ENCODE measurements at places on chromosomes 1 and 21. TPM values are rescaled to one million over a fixed set of nuclear protein-coding genes. Genes with fewer than 3 reads are reported as not detected.

The S100A7 gene
- not detected for polyA plus RNA-seq

DNA sequence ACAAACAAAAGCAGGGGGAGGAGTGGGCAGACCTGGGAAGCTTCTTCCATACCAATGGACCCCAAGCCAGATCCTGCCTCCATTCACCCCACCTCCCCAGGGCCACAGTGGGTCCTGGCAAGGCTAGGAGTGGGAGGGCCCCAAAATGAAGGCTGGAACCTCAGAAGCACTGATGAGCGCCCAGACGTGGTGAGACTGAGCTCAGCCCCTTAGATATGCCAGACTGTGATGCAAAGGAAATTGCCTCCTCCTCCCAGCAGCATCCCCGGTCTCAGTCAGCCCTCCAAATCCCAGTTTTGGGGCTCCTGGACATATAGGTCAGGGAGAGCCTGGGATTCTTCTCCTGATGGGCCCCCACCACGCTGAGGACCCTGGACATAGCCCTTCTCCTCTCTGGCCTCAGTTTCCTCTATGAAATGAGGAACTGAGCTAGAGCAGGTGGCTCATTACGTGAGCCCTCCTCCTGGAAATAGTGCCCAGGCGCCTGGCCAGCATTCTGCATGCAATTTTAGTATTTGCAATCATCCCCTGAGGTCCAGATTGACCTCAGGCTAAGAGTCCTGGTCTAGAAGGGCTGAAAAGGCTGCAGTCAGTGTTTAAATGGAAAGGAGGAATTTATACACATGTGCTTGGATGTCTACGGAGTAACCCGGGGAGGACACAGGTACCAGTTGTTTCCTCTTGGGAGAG, 33.5 kb downstream of the RHBG start:
- DNase-seq = no peak

GRCh38 chr1:24325587-24326449, 6.7 kb downstream of the GRHL3 start:
- DNase-seq = no peak

The TBX19 gene
- polyA plus RNA-seq = 2.3 TPM

DNA sequence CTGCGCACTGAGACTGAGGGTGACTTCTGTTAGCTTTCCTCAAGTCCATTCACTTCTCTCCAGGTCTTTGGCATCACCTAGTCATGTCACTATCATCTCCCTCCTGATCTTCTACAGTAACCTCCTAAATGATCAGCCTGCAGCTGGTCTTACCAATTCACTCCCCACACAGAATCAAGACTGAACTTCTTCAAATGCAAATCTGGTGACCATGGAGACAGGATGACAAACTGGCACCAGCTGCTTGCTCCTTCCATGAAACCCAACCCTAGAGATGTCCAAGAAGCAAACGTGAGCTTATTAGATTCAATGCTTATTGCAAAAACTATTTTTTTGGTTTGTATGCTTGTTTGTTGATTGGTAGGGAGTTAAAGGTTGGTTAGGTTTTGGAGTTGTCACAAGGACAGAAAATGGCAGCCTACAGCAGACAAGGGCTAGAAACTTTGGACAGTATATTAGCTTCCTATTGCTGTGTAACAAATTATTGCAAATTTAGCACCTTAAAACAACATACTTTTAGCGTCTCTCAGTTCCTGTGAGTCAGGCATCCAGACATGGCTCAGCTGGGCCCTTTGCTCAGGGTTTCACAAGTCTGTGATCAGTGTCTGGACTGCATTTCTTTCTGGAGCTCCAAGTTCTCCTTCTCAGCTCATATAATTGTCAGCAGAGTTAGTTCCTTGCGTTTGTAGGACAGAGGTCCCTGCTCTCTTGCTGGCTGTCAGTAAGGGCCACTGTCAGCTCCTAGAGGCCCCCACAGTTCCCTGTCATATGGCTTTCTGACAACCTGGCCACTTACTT, 53.3 kb upstream of the GJA8 start:
- no peak for DNase-seq

DNA sequence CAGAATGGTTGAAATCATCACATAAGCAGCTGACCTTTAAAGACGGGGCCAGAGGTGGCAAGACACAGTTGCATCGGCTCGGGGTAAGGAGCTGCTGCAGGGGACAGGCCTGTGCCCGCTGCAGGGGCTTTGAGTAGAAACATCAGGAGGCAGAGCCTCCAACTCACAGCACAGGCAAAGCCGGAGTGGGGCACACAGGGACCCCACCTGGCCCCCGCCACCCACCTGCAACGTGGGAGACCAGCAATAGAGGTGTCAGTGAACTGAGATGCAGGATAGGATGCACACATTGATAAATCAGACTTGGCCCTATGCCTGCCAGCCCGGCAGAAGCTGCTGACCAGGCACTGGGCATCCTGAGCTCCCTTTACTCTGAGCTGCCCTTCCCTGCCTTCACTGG, 257.2 kb downstream of the NPHP4 start:
- no peak for DNase-seq

DNA sequence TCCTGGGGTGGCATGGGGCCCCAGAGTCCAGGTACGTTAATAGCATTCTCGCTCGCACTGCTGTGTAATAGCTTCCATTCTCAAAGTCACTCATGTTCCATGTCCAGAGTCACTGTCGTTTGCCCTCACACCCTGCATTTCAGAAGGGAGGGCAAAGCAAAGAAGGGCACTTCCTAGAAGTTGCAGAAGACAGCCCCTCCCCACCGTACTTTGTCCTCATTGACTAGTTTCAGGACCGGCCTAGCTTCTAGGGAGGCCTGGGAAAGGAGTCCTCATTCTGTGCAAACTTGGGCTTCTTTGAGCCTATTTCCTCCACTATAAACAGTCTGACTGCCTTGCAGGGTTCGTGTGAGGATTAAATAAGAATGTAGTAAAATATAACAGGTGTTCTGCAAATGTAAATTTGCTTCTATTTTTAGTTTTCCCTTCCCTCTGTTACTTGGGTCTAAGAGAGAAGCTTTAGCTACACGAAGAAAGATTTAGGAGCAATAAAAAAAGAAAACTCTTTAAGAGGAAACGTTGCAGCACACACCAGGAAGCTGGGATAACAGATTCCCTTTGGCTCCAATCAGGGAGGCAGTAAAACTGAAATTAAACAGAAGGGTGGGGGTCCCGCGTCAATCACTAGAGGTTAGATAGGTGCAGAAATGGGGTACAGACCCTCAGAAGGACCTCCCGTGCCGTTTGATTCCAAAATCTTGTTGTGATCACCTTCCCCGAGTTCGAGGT, 40.1 kb downstream of the ACTL8 start:
- DNase-seq = no peak

The GJA9 gene
- 0.05 TPM for polyA plus RNA-seq

- DNase-seq = no peak
Observed at GRCh38 chr1:84283381-84283780, 18.1 kb upstream of the SAMD13 start.

DNA sequence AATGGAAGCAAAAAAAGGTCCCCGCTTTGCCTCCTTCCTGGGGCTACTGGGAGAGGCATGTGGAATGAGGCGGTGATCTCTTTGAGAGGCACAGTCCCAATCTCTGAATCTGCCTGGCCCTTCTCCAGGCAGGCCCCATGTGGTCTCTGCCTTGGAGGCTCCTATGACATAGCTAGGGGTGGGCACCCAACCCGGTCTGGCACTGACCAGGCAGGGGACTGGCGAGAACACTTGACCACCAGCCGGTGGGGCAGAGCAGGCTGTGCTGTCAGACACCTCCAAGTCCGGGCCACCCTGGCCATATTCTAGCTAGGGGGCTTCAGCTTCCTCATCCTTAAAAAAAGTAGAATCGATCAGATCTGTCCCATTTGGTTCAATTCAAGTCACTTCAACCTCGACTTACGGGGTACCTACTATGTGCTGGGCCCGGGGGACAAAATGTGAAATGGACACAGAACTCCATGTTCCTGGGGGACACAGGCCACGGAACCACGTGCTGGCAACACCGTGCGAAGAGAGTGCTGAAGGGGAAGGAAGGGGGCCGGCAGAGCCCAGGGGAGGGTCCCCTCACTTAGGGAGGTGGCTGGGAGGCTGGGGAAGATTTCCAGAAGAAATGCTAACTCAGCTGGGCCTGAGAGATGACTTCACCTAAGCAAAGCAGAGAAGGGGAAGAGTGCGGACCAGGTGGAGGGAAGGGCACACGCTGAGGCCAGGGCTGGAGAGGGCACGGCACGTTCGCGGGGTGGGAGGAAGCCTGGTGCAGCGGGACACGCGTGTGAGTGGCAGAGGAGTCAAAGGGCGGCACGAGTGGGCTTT, 33.3 kb downstream of the HSPG2 start:
- no peak for DNase-seq

The OLIG1 gene
- polyA plus RNA-seq = not detected

DNA sequence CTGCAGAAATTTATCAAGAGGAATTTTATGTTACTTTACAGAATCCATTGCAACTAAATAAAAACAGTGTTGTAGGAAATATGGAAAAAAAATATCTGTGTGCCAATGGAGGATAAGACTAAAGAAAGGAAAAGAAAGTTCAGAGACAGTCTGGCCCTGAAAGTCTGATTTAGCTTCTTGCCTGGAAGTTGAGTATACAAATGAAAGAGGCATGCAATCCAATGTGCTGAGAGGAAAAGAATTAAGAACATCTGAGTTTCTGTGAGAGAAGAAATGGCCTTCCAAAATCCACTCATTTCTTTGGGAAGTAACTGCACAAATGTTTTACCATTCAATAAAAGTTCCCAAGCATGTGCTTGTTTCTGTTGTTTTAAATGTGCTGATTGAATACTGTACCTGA, 65.1 kb downstream of the LHX9 start:
- no peak for DNase-seq

The S100A7A gene
- not detected for polyA plus RNA-seq

DNA sequence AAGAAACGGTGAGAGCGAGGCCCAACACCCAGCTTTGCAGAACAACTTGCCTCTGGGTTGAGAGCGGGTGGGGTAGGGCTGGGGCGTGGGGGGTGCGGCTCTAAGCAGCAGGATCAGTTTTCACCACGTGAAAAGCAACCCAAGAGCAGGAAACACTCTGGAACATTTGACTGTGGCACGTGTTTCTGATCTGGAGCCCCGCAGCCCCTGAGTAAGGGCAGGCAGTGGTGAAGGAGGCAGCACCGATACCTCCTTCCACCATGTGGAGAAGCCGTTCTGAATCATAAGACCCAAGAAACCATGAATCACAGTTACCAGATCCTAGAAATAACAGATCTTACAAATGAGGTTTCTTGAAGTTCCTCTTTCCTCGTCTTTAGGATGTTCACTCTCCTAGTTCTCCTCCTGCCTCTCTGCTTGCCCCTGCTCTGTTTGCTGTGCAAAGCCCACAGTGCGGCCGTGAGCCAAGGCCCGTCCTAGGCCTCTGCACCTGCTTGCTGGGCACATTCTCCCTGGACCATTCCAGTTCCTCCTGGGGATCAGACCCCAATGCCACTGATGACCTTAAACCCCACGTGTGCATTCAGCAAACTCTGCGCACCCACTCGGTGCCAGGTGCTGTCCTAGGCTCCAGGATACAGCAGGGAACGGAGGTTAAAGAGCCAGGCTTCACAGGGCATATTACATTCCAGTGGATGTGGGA, 31.9 kb downstream of the SLC1A7 start:
- peak; percentile 78 for DNase-seq

DNA sequence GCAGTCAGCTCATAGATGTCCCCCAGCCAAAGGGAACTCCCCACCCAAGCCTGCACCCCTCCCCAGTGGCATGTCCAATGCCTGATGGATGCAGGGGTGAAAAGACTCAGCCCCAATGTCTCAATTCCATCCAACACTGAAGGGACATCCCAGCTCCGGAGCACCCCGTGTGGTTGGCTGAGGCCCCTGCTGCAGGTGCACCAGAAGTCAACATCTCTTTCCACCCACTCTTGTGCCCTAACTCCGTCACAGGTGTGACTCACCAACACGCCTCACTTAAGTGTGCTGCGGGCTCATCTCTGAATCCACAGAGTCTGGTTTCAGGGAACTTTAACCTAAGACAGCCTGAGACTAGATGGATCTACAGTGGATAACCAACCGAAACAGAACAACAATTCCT, 40.9 kb upstream of the ZBTB18 start:
- DNase-seq = no peak

The TMEM51 gene
- 2.0 TPM for polyA plus RNA-seq

DNA sequence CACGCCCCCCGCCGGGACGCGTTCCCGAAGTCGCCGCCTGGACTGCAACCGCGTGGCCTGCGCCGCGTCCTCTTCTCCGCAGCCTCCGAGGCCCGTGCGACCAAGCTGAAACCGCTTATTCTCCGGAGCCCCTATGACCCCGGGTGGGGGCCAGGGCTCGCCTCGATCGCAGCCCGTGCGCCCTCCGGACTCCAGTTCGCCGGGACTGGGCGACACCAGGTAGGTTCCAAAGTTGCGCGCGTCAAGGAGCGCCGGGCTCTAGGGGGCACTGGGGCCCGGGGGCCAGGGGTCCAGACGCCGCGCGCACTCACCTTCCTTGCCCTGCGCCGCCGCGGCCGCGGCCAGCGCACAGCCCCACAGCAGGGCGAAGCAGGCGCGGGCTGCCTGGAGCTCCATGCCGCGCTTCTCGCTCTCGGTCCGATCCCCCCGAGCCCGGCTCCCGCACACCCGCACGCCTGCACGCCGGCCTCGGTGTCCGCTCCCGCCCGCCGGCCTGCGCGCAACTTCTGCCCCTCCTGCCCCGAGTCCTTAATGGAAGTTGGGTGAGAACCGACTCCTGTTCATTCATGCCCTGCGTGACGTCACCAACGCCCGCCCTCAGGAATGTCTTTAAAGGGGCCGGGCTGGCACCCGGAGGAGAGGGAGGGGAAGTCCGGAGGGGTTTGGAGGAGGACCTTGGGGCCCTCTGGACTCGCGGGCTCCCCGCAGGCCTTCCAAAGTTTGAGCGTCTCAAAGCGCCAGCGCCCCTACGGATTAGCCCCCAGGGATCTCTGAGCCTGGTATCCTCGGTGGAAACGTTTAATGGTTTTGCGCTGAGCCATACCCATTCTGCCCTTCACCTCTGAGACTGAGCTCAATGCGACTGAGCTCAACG, at the start of gene EPHA2:
EPHA2 (minus strand) TSS at position 533 of the 874 bp plus-strand sequence; CDS start at position 396, 137 bp downstream.
- DNase-seq = no peak

The CHIA gene
- polyA plus RNA-seq = not detected

GRCh38 chr21:28455253-28455600, 537.5 kb downstream of the LTN1 start:
- no peak for DNase-seq

The C1orf146 gene
- polyA plus RNA-seq = not detected

- DNase-seq = no peak
Observed at GRCh38 chr1:59156526-59157199, 140.2 kb upstream of the FGGY start.

DNA sequence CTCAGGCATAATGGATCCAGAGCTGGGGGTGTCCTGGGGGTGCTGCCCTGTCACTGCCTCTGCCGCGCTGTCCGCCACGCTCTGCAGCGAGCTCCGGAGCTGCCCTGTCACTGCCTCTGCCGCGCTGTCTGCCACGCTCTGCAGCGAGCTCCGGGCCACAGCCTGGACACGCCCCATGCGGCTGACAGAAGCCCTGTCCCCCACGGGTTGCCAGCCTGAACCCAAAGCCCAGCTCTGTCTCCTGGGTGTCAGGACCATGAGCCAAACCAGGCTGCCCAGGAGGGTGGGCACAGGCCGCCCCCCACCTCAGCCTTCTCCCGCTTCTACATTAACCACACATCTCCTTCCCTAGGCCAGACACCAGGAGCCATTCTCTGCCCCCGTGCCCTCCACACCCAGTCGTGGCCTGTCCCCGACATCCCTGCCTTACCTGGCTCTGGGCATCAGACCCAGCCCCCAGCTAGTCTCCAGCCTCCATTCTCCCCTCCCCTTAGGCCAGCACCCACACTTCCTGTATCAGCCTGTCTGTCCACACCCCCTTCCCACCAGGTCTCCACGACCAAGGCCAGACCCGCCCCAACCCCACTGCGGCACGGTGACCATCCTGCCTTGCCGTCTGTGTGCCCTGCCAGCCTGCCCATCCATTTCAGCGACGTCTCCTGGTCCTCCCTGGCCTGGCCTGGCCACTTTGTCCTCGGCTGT, 72.9 kb upstream of the COL6A1 start:
- no peak for DNase-seq

GRCh38 chr1:61237147-61237546, 154.8 kb downstream of the NFIA start:
- DNase-seq = no peak

The AMY1A gene
- not detected for polyA plus RNA-seq

Measured in BJ (cell line).